ENCODE measurements at places on chromosomes 6 and 20.

DNA sequence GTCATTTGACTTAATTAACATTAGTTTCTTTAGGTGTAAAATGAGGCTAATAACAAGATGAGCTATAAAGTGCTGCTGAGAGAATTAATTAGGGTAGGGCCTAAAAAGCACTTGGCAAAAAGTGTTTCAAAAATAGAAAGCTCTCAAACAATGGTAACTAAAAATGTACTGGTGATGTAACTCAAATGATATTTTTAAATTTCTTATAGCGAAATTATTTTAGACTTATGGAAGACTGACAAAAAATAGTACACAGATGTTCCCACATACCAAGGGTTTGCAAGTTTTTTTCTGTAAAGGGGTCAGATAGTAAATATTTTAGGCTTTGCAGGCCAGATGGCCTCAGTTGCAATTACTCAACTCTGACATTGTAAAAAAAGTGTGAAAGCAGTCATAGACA, 190.7 kb upstream of the UFL1 start:
- no peak for DNase-seq

- no peak for DNase-seq
Observed at GRCh38 chr20:57580478-57581201, 19.7 kb downstream of the PCK1 start.

- no peak for DNase-seq
Observed at GRCh38 chr6:149316108-149316727, 1.3 kb upstream of the TAB2 start.

GRCh38 chr6:73989428-73989827, 293.4 kb downstream of the CD109 start:
- DNase-seq, result no peak

GRCh38 chr6:25652007-25652515, at the start of gene SCGN:
Gene SCGN (plus strand): TSS chr6:25652215. CDS start chr6:25652404, 189 bp downstream.
- peak; percentile 74 for DNase-seq

- no peak for DNase-seq
Observed at GRCh38 chr6:68726992-68727391, 91.9 kb downstream of the ADGRB3 start.

GRCh38 chr20:36309643-36310042, 3.5 kb downstream of the DLGAP4 start:
- no peak for DNase-seq

GRCh38 chr20:17620371-17621228, 50.7 kb downstream of the DSTN start:
- no peak for DNase-seq

DNA sequence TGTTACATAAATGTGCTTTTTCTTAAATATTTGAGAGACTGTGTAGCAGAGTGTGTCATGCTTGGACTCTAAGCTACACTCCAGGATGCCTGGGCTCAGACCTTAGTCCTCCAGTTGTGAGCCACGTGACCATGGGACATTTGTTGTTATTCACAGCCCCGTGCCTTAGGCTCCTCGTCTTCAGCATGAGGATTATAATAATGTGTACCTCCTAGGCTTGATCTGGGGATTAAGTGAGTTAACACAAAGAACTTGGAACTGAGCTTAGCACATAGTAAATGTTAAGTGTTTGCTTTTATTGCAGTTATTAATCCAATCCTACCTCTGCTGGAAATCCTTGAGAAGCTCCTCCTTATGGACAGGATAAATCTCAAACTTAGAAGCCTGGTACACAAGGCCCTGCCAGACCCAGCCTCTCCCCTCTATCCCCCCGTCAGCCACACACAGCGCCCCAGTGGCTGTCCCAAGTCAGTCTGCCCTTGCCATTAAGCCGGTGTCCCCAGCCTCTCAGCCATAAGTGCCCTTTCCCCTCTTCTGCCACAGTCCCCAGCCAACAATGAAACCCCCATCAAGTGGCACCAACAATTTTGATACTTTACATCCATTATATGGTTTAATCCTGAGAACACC, 177.5 kb downstream of the TMEM242 start:
- no peak for DNase-seq

DNA sequence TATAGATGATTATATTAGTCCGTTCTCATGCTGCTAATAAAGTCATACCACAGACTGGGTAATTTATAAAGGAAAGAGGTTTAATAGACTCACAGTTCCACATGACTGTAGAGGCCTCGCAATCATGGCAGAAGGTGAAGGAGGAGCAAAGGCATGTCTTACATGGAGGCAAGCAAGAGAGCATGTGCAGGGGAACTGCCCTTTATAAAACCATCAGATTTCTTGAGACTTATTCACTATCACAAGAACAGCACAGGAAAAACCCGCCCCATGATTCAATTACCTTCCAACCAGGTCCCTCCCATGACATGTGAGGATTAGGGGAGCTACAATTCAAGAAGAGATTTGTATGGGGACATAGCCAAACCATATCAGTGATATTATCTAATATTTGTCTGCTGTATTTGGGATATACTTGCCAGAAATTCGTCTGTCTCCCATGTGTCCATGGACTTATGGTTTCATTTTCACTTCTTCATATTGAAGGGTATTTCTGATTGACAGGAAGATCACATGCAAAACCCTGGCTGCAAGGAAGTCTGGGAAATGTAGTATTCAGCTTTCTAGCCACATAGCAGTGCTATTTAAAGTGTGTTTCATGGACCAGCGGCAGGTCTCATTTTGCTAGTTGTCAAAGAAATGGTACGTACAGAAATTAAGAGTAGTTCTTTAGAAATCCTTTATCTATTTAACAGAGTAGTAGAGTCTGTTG, 50.5 kb upstream of the PAK5 start:
- no peak for DNase-seq

- DNase-seq, result peak; percentile 92
Observed at GRCh38 chr6:30752157-30752927, 8.0 kb upstream of the IER3 start.

DNA sequence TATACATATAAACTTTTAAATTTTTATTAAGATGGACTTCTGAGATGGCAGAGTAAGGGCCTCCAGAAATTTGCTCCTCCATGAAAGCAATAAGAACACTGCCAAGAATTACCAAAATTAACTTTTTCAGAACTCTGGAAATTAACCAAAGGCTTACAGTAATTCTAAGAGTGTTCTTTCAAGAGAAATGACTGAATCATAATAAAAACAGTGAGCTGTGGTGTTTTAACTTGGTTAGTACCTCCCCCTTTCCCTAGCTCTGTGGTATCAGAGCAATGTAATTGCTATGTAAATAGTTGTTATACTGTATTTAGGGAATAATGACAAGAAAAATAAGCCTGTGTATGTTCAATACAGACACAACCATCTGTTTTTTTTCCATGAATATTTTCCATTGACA, 19.0 kb downstream of the HECA start:
- DNase-seq, result no peak

- no peak for DNase-seq
Observed at GRCh38 chr6:42326248-42326647, 108.6 kb upstream of the MRPS10 start.

- no peak for DNase-seq
Observed at GRCh38 chr6:127381384-127381783, 38.0 kb upstream of the ECHDC1 start.

DNA sequence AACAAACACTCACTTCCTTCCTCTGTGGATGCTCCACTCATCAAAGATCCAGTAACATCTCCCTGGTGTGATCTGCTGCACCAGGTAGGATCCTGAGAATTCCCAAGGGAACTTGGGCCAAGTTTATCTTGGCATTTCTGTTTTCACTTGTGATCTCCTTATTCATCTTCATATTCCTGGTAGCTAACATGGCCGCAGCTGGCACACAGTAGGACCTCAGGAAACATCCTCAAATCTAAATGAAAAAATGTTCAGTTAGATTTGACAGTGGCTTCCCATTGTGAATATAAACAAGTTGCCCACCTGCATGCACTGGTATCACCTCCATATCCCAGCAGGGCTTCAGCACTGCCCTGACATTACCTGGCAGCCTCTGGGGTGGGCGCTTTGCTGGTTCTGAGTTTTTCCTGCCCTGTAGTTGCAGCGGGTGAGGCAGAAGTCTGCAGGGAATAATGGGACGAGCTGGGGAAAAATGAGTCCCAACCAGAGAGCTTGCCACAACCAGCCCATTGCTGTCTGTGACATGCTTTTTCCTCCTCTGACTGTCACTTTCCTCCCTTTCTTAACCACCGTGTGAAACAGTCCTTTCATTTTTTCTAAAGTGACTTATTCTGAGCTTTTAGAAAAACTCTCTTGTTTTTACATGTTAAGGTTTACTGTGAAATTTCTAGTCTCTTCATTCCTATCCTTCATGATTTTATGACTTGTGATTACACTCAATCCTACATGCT, 9.4 kb upstream of the DSTN start:
- no peak for DNase-seq

DNA sequence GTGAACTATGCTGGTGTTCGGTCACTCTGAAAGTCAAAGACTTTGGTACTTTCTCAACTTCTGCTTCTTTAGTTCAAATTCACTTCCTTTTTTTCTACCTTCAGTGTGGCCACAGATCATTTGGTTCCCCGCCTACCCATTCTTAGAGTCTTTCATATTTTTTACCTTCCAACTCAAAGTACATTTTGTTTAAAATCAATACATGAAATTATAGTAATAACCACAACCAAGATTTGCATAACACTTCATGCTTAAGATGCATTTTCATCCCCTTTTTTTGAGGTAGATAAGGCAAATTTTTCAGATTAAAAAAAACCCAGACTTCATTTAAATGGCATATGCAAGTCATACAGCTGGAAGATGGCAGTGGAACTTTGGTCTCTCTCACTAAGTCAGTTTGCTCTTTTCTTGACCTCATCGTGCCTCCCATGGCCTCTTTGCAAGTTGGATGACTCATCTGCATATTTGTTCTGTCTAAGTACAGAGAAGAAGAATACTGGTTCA, 11.9 kb upstream of the CNR1 start:
- DNase-seq, result no peak

DNA sequence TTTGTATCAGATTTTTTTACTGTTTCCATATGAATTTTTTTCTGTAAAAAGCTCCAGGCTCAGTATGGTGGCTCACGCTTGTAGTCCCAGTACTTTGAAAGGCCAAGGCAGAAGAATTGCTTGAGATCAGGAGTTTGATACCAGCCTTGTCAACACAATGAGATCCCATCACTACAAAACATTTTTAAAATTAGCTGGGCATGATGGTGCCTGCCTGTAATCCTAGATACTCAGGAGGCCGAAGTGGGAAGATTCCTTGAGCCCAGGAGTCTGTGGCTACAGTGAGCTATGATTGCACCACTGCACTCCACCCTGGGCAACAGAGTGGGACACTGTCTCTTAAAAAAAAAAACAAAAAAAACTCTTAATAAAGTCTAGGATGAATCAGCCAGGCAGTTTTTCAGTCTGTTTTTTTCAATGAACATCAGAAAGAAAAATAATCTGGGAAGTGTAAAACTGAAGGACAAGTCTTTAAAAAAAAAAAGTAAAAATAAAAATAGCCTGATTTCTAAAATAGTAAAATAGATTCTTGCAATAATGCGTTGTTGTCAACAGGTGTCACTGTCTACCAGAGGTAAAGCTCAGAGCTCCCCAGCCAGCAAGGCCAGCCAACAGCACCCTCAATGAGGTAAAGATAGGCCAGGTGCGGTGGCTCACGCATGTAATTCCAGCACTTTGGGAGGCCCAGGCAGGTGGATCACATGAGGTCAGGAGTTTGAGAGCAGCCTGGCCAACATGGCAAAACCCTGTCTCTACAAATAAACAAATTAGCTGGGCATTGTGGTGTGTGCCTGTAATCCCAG, 9.3 kb upstream of the ATG5 start:
- peak; percentile 47 for DNase-seq

GRCh38 chr6:136582711-136583471, 32.7 kb upstream of the MAP7 start:
- DNase-seq, result no peak

DNA sequence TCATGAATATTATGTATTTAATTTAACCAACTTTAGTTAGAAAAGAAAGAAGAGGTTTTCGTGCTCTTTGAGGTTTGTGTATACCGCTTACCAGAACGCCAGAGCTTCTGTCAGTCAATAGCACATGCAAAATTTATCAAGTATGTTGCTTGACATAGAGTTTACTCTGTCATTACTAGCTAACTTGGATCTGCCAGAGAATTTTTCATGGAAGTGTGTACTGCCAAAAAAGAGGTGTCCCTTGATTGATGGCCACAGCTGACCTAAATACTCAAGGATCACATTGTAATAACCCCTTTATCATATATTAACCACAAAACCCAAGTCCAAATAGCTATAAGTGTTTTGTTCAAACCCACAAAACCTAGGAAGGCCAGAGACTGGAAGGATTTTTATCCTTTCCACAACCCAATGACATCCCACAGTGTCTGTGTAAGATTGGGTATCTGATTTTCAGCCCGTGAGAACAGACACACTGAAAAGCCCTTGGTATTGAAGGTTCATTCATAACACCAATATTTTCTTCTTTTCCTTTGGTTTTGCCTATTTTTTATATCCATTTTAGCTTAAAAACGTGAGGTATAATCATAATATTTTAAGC, 194.0 kb upstream of the EYA4 start:
- no peak for DNase-seq

DNA sequence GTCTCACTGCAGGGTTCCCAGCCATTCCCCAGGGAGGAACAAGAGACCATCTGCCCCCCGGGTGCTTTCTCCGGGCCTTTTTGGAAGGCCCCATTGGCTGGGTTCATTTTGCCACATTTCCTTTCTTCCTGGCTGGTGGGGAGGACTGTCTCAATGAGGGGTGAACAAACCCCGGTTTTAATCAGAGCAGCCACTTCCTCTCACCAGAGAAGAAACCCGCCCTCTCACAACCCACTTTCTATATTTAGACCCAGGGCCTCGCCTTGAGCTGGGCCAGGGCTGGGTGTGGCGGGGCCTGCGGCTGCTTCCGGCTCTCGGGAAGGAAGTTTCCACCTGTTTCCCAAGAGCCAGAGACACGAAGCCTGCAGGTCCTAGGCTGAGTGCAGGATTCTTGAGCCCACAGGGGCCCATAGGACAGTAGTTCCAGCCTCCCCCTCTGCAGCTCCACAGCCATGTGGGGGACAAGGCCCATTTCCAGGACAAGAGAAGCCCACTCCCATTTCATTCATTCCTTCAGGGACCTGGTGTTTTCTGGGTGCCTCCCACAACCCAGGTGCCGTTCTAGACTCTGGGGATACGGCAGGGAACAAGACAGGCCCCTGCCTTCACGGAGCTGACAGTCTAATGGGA, 41.8 kb downstream of the RBM38 start:
- no peak for DNase-seq

Data from BE2C (cell line).